ENCODE measurements at places on chromosomes 4 and X.
A peak's percentile ranks its signal among the peaks of the same experiment; 100 is the strongest.

GRCh38 chr4:18869166-18869565 lies 847.6 kb upstream of the LCORL start:
- no peak for DNase-seq

DNA sequence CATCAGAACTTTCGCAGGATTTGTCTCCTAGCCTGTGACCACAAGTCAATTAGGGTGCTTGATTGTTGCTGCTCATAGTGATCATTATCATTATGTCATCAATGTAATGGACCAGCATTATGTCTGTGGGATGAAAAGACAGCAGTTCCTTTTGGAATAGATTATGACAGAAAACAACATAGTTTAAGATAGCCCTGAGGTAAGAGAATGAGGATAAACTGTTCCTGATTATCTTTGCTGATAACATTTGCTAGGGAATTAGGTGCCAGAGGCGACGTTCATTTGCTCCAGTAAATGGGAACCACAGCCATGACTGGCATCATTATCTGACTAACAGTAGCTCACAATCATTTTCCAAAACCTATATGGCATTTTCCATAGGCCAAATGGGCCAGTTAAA lies 12.7 kb upstream of the THOC2 start:
- no peak for DNase-seq

- DNase-seq, result no peak
These were observed 144.0 kb upstream of the ADAMTS3 start for GRCh38 chr4:72712997-72713396.

- DNase-seq, result peak; percentile 47
These were observed 37.4 kb downstream of the LHFPL1 start for GRCh38 chrX:112642349-112642748.

GRCh38 chrX:107935200-107935599 lies 47.0 kb downstream of the TEX13B start:
- peak; percentile 35 for DNase-seq

GRCh38 chr4:76160355-76160754 lies 12.2 kb upstream of the NUP54 start:
- DNase-seq, result no peak

GRCh38 chr4:1807332-1807777 lies 14.3 kb downstream of the FGFR3 start:
- DNase-seq, result no peak

GRCh38 chrX:44619039-44619438 lies 76.4 kb upstream of the FUNDC1 start:
- no peak for DNase-seq

- DNase-seq, result no peak
These were observed 39.3 kb upstream of the TADA2B start for GRCh38 chr4:7003879-7004240.

- no peak for DNase-seq
These were observed 144.5 kb upstream of the DIAPH2 start for GRCh38 chrX:96540111-96540631.

DNA sequence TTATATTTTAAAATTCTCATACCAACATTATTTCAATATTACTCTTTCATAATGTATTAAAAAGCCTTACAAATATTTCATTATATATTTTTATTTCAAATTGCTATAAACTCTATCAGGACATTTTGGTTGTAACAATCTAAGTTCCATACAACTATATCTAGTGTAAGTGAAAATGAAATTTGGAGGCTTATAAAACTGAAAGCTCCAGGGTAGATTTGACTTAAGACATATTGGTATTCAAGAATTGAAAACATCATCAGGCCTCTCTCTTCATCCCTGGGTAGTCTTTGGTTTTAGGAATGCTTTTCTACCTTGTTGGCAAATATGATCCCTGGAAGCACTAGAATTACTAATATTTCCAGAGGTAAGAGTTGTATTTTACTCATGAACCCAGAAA lies 342.6 kb downstream of the DTHD1 start:
- DNase-seq, result no peak

- DNase-seq, result no peak
These were observed 231.4 kb upstream of the ANKRD50 start for GRCh38 chr4:124943938-124944337.

GRCh38 chr4:110196206-110196870 lies 2.1 kb downstream of the ELOVL6 start:
- DNase-seq, result peak; percentile 26

- no peak for DNase-seq
These were observed 609.1 kb upstream of the TECRL start for GRCh38 chr4:65018313-65018712.

DNA sequence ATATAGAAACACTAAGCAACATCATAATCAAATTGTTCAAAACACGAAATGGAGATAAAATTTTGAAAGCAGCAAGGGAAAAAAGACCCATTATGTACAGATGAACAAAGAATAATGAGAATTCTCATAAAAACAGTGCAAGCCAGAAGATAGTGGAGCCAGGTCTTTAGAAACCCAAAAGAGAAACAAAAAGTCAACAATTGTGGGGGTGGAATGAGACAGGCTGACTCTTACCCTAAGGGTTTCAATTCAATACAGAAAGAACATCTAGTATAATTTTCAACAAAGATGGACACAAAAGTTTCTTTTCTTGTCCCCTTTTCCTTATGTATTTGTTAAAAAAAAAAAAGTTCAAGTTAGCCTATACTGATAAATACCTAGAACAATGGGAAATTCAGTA lies 34.0 kb upstream of the MAGEB2 start:
- DNase-seq, result no peak

DNA sequence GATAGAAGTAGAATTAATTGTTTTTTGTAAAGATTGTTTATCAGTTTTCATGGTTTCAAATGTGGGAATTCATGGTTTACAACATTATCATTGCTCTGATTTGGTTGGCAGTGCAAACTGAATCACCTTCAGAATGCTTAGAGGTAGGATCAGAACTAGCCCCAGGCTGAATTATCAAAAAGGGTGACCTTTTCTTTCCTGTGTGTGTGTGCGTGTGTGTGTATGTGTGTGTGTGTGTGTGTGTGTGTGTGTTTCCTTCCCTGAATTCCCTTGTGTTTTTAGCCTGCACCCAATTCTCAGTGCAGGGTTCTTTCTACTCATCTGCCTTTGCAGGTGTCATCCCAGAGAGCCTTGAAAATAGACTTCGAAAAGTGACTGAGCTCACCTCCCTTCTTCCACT lies 125.0 kb downstream of the BMPR1B start:
- DNase-seq, result no peak

- DNase-seq, result peak; percentile 51
These were observed 98.7 kb downstream of the CFAP299 start for GRCh38 chr4:80434238-80434637.

DNA sequence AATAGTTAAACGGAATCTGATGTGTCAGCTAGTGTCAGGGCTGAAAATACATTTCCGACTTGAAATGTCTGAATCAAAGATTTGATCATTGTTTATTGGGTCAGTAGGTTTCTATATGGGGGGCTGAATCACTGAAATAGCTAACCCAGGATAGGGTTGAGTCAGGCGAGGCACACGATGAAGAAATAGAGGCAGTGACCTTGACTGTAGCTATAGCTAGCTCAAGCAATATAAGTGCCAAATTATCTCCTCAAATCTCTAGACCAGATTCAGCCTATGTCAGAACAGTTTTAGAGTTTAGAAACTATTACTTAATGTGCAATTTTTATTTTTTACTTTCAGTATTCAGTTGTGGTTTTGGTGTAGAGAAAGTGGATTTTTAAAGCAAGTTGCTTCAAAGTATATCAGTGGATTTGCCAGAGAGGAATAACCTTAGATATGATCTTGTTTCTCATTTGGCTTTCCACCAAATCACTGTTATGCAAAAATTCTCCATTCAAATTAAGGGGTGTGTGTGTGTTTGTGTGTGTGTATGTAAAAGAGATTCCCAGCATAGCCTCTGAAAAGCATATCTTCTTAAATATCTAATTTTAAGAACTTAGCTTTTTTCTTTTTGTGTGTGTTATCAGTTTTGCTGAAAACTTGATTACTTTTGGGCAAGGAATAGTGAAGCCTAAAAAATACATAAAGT lies 100.3 kb upstream of the RPL34 start:
- no peak for DNase-seq

DNA sequence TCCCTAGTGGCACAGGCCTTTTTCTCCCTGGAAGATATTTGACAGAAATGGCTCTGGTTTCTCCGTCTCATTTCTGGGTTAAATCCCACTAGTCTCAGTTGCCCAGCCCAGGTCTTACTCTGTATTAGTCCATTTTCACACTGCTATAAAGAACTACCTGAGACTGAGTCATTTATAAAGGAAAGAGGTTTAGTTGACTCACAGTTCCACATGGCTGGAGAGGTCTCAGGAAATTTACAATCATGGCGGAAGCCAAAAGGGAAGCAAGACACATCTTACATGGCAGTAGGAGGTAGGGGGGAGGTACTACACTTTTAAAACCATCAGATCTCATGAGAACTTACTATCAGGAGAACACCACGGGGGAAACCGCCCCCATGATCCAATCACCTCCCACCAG lies 81.9 kb downstream of the FHDC1 start:
- DNase-seq, result no peak

DNA sequence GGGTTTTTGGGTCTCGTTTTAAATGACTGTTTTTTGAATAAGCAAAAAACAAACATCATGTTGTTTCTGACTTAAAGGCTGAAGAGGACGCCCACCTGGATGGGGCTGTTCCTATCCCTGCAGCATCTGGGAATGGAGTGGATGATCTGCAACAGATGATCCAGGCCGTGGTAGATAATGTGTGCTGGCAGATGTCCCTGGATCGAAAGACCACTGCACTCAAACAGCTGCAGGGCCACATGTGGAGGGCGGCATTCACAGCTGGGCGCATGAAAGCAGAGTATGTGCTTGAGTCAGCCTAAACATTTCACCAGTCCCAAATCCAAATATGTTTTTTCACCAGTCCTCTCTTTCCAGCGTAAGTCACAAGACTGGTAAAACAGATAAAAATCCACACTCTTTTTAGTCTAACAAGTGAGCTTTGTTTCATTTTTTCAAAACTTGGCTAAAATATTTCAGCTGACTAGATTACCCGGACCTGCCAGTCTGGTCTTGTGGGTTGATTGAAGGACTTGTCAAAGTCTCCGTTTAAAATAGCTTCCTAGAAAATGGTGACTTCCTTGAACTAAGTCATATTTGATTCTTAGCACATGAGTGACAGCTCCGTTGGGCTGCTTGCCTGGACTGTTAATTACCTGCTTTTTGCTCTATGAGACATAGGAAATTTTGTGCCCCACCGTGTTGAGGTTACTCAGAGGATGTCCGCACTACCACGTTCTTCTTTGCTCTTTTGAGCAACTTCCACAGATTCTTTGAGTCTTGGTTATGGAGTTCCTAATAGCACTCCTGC lies 20.8 kb downstream of the ENOPH1 start:
- no peak for DNase-seq

DNA sequence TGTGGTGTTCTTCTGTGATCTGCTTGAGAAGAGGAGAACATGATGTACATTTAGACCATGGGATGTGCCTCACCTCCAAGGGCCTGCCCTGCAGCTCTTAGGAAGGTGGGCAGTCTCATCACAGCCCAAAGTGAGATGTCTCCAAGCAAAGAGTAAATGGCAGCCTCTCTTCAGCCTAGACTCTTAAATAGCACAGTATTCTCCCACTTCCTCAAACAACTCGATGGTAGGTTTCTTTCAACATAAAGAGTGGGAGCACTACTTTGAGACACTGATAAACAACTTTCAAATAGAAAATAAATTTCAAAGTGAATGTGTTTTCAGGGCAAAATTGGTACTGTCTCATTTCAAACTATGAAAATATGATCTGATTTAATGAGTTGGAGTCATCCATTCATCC lies 35.2 kb downstream of the EDNRA start:
- DNase-seq, result no peak

- DNase-seq, result peak; percentile 9
These were observed 1660.3 kb upstream of the PCDH10 start for GRCh38 chr4:131488772-131489171.

DNA sequence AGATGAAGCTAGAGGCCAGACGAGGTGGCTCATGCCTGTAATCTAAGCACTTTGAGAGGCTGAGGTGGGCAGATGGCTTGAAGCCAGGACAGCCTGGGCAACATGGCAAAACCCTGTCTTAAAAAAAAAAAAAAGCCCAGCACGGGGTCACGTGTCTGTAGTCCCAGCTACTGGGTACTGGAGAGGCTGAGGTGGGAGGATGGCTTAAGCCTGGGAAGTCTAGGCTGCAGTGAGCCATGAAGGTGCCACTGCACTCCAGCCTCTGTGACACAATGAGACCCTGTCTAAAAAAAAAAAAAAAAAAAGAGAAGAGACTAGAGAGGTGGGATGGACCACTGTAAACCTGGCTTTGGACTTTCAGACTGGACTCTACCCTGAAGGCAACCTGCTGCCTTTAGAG lies 10.7 kb upstream of the LRBA start:
- no peak for DNase-seq

DNA sequence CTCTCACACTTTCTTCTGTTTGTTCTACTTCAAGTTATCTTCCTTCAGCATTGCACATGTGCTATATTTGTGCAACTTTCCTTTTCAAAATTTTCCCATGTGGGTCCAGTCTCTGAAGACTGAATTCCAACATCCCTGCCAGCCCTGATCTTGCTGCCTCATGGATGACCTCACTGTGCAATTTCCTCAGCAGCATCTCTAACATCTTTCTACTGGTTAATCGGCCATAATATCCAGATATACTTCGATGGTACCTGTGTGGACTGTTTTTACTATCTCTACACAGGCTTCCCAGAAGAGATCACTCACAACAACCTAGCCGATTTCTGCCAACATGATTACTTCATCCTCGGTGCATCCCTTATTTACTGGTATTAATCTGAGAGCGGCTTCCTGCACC lies 41.5 kb downstream of the GPM6A start:
- no peak for DNase-seq
